ENCODE measurements at places on chromosomes 1 and 21.

GRCh38 chr1:27152829-27153548 lies 1.9 kb downstream of the SLC9A1 start:
- no peak for DNase-seq

GRCh38 chr1:10132316-10132715 lies 78.1 kb upstream of the KIF1B start:
- no peak for DNase-seq

GRCh38 chr1:241968611-241969010 lies 11.0 kb downstream of the BECN2 start:
- DNase-seq: no peak

DNA sequence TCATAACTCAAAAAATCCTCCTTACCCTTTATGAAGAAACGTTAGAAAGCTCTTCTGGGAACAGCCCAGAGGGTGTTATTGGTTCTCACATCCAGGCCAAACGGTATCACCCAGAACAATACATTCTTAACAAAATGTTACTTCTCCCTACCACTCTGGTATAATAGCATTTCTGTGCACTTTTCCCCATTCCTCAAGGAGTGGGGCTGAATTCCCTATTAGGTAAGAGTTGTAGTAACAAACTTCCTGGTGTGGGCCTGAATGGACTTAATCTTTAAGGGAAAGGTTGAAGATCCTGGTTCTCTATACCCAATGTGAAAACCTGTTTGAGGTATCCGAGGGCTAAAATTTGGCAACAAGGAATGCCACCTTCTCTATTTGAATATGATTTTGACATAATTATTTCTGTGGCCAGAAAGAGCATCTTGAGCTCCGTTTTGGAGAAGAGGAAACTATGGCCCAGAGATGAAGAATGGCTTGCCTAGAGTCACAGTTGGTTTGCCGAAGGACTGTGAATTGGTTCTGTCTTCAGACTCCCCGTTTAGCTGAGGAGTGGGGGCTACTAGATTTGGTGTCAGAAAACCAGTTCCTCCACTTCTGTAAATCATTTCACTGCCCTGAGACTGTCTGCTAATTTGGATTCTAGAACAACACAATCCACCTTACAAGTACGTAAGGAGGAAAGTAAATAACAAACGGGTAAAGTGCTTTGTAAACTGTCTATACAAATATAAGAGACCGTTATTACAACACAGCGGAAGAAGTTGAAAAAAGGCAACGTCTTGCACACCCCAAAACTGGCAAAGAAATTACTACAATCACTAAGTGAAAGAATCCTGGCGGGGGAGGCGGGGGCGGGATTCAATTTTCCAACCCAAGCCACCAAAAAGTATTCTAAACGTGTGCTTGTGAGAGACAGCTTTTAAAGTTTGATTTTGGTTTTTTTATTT lies 2.3 kb downstream of the ANP32E start:
- DNase-seq: peak; percentile 80

GRCh38 chr1:35629051-35629450 lies 12.3 kb downstream of the PSMB2 start:
- DNase-seq: no peak

- no peak for DNase-seq
Observed at GRCh38 chr1:176829261-176829660, 335.3 kb downstream of the ASTN1 start.

DNA sequence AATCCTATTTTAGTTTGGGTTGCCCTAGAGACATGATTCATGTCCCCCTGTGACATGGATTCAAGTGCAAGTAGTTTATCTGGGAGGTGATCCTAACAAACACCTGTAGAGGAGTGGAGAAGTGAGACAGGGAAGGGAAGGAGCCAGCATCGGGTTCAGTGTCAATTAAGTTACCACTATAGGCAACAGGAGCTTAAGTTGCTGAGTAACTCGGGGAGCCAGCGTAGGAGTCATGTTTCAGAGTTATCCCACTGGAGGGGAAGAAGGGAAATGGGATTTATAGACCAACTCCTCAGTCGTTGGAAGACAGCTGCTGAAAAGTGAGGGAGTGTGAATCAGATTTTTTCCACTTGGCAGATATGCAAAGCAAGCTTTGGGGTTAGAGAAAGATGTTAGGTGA lies 54.9 kb downstream of the SLC30A7 start:
- no peak for DNase-seq

GRCh38 chr21:44778094-44778493 lies 23.5 kb downstream of the UBE2G2 start:
- no peak for DNase-seq

DNA sequence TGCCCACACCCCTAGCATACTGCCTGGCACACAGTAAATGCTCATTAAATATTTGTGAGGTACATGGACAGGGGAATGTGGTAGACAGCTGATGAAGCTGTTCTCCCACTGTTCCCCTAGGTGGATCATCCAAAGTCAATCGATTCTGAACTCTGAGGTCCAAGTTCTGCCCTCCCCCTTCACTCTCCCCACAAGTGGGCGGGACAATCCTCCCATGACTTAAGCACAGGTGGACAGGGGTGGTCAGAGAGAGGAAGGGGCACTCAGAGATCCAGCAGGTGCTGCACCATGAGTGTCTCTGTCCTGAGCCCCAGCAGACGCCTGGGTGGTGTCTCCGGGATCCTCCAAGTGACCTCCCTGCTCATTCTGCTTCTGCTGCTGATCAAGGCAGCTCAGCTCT lies at the start of gene CYP4A22:
TSS of gene CYP4A22 (plus strand) at position 244 of the 400 bp plus-strand sequence. CDS start at position 289, 45 bp downstream.
- no peak for DNase-seq

Measured in activated CD4-positive, alpha-beta memory T cell treated with anti-CD3 and anti-CD28 coated beads for 36 hours (primary cell).